ENCODE measurements at places on chromosomes 6 and 20.
A peak's percentile ranks its signal among the peaks of the same experiment; 100 is the strongest.

DNA sequence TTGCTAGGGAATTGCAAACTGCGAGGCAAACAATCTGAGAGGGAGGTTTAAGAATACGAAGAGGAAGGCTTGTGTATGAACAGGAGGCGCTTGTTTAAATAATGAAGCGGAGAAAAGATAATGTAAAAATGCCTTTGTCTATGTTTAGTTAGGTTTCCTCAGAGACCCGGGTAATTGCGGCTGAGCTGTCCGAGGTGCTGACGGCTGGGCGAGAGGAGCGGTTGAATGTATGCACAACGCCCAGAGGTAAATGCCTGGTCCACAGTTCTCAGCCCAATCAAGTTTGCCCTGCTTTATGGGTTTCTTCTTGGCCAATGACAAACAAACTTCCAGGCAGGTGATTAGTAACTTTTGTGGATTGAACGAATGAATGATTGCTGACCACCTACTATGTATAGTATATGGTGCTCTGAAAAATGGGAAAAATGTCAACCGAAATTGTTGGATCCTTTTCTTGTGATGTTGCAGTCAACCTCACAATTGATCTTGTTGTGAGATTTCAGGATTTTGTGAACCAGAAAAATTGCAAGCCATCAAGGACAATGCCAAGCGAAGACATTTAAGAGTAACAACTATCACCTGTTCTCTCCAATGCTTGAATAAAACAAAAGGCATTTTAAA lies 38.3 kb upstream of the SLC32A1 start:
- DNase-seq, result peak; percentile 19

- no peak for DNase-seq
Observed at GRCh38 chr6:126112171-126112632, 125.9 kb downstream of the TRMT11 start.

DNA sequence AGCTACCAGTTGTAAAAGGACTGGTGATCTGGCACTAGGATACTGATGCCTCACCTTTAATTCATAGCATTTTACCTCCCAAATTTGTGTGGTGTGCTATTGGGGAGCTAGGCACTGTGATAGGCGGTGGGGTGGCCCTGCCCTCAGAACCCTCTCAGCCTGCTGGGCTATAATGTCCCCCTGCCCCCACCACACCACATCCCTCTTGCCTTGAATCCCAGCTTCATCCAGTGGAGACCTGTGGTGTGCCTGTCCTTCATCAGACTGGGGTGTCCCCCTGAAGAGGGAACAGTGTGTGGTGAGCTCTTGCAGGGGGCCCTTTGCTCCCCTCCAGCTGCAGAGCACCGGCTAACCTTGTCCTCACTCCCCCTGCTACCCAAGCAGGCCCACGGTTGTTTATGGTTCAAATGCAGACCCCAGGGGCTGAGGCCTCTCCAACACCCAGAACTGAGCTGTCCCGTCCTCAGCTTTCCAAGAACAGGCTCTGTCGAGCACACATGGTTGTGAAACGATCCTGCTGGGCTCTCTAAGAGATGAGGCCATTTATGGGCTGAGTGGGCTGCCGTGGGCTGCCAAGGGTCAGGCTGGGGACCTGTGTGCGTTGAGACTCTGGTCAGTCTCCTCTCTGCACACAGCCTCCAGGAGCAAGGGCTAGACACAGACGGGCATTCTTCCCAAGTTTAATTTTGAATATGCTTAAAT lies 26.9 kb upstream of the VEGFA start:
- DNase-seq, result no peak

GRCh38 chr6:107763946-107764345 lies 60.2 kb downstream of the SCML4 start:
- DNase-seq, result no peak

DNA sequence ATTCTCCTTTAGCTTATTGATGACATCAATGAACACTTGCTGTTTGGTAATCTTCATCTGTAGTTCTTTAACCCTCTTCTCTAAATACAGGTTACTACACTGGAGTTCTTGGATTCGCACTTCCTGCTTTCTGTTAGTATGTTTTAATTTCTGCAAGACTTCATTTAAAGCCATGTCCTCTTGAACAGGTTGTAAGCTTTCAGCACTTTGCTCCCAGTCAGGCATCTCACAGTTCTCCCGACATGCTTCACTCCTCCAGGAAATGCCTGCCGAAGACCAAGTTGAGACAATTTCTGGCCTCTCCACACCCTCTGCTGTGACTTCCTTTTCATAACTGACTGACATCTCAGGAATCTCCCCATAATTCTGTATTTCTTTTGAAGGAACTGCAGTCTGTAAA lies 15.8 kb downstream of the CAGE1 start:
- no peak for DNase-seq

DNA sequence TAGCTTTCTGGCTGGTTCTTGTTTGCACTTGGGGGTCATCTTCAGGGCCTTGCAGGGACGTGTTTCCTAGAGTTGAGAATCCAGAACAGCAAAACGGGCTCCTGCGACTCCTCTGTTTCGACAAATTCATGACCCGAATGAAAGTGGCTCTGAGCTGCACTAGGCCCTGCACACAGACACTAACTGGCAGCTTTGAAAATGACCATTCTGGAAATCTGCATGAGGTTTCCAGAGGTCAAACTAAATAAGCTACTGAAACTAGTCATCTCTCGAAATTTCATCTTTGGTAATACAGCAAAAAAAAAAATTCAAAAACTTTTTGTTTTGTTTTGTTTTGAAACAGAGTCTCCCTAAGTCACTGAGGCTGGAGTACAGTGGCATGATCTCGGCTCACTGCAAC lies 15.5 kb upstream of the BMP7 start:
- DNase-seq, result no peak

GRCh38 chr20:13486694-13487093 lies 152.0 kb downstream of the TASP1 start:
- DNase-seq, result no peak

GRCh38 chr6:41170547-41171160 lies 7.7 kb upstream of the TREM2 start:
- DNase-seq, result no peak

DNA sequence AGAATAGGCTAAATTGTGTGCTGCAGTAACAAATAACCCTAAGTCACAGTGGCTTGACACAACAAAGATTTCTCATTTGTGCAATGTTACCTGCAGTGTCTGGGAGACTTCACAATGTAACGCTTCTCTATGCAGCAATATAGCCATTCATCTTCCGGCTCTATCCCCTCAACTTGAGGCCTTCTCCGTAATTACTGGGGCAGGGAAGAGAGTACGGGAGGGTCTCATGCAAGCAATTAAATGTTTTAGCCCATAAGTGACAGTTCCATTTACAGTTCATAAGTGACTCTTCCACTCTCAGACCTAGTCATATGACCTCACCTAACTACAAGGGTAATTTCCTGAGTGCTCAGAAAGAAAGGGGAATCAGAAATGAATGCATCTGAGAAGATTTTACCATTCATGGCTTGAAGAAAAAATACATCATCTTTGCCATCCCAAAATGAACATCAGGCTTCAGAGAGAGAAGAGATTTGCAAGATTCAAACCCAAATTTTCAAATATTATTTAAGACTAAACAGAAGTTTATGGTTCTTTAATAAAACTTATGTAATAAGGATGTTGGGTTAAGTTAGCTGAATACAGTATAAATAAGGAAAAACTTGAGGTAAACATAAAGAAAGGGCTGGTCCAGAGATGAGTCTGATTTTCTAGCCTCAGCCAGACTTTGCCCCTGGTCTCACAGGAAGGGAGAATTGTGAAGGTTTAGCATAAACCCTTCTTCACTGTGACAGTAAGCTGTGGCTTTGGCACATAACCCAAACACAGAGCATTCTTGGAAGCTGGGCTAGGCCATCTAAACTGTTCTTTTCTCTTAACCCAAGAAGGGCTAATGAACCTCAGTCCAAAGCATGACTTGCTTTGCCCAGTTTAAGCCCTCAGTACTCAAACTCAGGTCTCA lies 13.3 kb downstream of the GPR6 start:
- no peak for DNase-seq

GRCh38 chr6:7805078-7805849 lies 79.4 kb downstream of the BMP6 start:
- no peak for DNase-seq

- DNase-seq, result no peak
Observed at GRCh38 chr20:2519115-2519809, 10.5 kb upstream of the ZNF343 start.

DNA sequence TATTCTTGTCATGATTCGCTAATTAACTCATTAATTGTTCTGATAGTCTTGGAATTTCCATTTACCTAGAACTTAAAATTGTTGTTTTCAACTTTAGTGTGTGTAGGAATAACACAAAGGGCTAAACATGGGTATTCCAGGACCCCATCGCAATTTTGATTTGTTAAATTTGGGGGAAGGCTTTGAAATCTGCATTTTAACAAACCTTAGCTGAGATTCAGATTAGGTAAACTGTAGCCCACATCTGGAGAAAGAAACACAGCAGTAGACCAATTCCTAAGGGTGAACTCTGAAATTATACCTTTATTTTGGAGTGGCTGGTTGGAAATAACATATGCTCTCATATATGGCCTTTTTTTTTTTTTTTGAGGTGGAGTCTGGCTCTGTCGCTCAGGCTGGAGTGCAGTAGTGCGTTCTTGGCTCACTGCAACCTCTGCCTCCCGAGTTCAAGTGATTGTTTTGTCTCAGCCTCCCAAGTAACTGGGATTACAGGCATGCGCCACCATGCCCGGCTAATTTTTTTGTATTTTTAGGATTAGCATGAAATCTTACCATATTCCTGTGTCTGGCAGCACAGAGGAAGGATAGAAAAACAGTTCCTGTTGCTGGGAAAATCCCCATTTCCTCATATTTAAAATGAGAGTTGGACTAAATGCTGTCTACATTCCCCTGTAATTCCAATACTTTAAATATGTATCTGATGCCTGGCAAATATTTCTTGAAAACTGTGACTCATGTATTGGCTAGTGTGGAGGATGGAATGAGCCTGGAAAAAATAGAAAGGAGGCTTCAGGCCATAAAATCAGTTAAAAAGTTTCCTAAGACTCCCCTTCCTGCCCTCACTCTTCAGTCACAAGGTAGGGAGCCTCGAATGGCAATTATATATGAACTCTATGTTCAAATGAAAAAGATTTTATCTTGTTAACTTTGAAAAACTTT lies 96.7 kb upstream of the FAM184A start:
- no peak for DNase-seq

DNA sequence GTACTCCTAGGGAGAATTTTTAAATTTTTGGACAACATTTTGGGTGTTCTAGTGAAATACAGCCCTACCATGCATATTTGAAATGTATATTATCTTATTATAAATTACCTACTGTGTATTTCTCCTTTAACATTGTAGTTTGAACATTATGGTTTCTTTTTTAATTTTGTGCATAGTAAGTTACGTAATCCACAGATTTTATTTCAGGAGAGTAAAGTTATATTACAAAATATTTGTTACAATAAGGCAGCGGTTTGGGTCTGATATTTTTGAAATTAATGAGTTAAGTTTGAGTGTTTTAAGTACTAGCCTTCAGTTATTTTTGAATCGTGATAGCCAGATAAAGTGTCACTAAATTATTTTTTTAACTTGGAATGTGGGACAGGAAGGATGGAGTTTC lies 7.3 kb upstream of the SOX4 start:
- no peak for DNase-seq

DNA sequence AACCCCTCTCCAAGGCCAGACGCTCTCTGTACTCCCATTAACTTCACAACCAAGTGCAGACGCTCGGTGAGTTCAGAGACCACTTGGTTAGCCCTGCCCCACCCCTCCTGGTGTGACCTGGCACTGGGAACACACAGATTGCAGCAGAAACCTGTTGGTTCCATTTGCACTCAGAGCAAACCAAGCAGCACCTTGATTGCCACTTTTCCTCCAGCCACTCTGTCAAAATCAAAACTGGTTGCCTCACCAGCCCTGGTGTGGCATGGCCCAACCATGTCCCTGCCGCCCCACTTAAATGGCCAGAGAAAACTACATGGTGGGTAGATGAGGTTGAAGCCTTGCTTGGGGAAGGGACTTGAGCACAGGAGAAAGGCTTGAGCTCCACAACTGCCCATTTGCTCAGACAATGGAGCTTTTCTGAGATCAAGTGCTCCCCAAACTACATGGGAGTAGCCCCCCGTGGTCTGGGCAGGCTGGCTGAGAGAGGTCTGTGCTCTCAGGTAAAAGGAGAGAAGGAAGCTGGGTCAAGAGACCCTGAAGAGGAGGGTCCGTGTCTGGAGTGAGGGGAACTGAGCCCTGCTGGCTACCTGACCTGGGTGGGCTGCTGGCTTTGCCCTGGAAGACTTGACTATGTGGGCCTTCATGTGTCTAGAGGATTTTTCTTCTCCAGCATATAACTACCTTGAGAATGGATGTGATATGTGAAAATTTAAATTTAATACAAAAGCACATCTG lies 43.4 kb downstream of the PLCG1 start:
- DNase-seq, result no peak

DNA sequence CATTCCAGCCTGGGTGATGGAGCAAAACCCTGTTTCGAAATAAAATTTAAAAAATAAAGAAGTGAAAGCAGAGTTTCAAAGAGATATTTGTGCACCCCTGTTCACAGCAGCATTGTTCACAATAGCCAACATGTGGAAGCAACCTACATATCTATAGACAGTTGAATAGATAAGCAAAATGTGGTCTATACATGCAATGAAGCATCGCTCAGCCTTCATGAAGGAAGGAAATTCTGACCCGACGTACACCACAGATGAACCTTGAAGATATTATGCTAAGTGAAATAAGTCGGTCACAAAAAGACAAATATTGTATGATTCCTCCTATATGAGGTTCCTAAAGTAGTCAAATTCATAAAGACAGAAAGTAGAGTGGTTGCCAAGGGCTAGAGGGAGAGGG lies 6.5 kb upstream of the NCOA6 start:
- DNase-seq, result no peak

DNA sequence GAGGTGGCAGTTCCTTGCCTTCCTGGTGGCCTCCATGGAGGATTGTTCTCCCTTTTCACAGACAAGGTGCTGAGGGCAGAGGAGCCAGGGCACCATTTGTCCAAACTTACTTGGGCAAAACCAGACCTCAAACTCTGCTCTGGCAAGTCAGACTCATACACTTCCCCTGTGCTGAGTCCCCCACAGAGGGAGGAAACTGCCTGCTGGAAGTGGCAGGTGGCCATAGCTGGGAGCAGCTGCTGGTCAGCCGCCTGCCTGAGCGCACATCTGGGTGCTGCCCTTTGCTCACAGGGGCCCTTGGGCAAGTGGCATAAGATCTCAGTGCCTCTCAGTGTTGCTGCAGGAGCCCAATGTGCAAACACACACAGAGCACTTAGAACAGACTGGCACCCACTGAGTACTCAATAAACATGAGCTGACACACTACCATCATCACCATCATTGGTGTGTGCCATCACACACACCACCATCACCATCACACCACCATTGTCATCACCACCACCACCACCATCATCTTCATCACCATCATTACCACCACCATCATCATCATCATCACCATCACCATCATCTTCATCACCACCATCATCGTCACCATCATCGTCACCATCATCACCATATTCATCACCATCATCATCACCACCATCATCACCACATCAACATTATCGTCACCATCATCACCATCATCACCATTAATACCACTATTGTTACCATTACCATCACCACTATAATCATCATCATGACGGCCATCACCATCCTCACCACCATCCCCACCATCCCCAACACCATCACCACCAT lies 17.6 kb downstream of the NOL4L start:
- no peak for DNase-seq
